CMK (cell line): ENCODE measurements at places on chromosomes 7 and 10.

- no peak for DNase-seq
These were observed 33.9 kb upstream of the PROSER2 start for GRCh38 chr10:11789306-11789705.

DNA sequence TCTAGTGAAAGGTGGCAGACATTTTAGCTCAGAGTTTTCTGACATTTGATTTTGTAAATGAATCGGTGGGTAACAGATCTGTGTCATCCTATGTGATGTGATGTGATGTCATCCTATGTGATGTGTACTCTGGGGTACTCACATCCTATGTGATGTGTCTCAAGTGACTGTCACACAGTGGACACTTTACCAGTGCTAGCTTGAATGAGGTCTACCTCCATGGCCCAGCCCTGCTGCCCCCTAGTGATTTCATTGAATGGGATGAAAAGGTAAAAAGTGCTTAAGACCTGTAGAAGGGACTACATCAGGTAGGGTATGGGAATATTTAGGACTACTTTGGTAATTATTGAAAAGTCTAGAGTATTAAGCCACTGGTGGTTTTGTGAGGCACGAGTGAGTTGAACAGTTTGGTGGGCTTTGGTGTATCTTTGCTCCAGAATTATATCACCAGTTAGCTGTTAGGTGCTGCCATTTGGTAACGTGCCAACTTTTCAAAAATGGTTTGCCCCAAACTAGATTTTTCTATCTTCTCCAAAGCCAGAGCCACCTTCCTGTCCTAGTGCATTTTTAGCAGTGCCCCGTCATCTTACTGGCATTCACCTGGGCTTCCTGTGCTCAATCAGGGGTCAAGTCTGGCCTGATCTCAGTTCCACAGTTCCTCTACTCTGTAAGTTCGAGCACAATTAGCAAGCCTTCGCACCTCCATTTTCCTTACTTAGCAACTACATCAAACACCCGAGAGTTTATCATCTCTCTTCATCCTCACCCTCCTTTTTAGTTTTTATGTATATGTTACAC is 9.7 kb downstream of the EIF4H start:
- no peak for DNase-seq

GRCh38 chr7:122343601-122344302 is 39.2 kb upstream of the FEZF1 start:
- no peak for DNase-seq

DNA sequence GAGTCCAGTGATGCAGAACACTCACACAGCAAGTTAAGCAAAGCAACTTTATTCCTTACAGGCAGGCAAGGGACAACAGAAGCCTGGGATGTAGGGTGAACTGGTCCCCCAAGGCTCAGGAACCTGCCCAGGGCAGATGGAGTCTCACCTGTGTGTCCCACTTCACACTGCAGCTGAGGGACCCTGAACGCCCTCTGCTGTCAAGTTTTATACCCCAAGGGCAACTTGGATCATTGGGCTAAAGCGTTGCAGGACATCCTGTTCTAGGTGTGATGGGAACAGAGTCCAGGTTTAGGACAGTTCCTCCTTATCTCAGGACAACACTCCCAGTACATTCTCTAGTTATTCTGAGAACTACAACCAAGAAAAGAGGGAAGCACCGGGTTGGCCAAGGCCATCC is 49.5 kb upstream of the ZNF746 start:
- DNase-seq = no peak

DNA sequence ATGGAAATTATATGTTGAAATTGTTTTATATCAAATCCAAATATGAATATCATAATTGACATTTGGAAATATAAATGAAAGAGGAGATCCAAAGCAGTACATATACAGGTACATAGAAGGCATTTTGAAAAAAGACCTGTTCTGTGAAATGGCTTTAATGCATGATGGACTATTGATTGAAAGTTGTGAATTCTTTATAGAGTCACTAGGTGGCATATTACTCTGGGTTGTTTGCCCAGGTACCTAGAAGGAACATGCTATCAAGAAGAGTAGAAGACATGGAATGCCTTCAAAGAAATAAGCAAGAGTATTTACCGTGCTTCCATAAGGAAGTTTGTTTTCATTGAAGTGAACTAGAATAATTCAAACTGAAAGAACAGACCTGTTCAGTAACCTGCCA is 160.0 kb upstream of the ANK3 start:
- DNase-seq = no peak

GRCh38 chr10:59397961-59398360 is 35.6 kb upstream of the FAM13C start:
- no peak for DNase-seq

GRCh38 chr7:156667110-156667426 is 26.5 kb downstream of the RNF32 start:
- DNase-seq = no peak

DNA sequence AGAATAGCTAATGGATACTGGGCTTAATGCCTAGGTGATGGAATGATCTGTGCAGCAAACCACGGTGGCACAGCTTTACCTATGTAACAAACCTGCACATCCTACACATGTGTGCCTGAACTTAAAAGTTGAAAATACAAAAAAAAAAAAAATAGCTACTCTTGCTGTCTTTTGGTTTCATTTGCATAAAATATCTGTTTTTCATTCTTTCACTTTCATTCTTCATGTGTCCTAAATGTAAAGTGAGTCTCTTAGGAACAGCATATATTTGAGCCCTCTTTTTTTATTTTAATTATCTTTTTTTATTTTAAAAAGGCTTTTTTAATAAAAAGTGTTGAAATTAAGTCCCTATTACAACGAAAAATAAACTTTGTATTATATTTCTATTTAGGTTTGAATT is 836.1 kb upstream of the KCND2 start:
- DNase-seq = no peak

- DNase-seq = no peak
These were observed 57.6 kb downstream of the NKX6-2 start for GRCh38 chr10:132728321-132728720.

GRCh38 chr10:101002456-101002855 is 2.8 kb downstream of the LZTS2 start:
- no peak for DNase-seq

GRCh38 chr7:68752485-68753178 is 845.6 kb upstream of the AUTS2 start:
- DNase-seq = no peak

DNA sequence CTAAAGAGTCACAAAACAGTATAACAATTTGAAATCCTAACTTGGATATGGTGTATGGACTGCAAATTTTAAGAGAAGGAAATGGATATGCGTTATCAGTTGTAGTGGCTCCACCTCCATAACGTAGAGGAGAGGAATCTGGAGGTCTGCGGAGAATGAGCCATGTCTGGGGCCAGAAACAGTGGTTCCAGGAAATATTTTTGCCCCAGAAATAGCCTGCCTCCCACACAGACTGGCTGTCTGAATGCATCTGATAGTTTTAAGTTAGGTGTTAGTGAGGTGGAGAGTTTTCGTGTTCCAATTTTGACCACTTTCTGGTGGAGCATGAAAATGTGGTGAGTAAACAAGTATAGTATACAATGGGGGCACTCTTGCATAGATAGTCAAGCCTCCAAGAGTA is 1.6 kb downstream of the PHTF2 start:
- DNase-seq = peak; percentile 48

GRCh38 chr10:12799144-12799543 is 202.4 kb downstream of the CCDC3 start:
- no peak for DNase-seq

DNA sequence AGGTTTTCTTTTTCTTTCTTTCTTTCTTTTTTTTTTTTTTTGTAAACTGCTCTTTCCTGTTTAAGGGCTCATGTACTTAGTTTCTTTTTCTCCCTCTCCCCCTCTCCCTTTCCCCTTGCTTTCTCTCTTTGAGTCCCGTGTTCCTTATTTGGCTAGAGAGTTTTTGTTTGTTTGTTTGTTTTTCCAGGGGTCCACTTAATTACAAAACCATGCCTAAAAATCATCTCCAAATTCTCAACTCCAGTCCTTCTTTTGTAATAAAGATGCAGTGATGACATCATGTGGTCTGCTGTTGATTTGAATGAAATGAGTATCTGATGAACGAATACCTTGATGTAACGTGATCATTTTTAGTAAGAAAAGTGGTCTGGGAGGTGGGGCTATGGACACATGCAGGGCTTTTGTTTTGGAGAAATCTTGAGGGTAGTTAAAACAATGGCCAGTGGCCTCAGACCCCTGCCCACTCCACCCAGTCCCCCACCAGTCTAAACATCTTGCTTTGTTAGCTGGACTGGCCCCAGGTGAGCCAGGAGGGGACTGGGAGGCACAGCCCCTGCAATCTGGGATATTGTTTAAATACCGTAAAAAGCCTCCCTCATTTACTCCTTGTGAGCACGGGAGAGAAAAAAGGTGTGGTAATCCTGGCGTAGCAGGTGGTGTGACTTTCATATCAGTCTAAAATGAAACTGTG is 165.7 kb downstream of the LRMDA start:
- DNase-seq = no peak

DNA sequence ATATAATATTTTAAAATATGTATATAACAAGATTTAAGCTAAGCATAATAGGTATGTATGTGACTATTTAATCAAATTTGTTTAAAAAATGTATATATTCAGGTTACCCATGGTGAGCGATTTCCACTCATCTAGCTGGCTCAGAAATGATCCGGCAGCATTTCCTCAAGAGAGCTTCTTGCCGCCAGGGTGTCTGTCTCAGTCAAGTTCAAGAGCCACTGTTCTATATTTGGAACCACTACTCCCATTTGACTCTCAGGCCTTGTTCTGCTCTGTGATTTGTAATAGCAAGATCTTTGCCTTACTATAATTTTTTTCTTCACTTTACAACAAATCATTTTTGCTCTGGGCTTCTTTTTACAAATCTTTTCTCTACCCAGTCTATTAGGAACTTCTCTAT is 48.7 kb upstream of the CNTNAP2 start:
- no peak for DNase-seq
